ENCODE measurements at places on chromosomes 1 and 21.

DNA sequence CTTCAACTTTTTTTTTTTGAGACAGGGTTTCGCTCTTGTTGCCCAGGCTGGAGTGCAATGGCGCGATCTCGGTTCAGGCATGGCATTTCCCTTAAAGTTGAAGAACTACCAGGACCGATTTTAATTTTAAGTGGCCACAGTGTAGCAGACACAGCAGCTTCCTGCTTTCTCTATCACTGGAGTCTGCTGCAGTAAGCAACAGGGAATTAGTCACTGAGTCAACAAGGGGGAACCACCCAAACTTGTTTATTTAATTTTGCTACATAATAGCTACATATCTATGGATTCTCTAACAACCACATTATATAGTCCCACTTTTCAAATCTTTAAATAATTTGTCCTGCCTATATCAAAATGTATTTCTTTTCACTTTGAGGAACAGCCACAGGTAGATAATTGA lies 12.5 kb upstream of the TNNI3K start:
- no peak for DNase-seq

DNA sequence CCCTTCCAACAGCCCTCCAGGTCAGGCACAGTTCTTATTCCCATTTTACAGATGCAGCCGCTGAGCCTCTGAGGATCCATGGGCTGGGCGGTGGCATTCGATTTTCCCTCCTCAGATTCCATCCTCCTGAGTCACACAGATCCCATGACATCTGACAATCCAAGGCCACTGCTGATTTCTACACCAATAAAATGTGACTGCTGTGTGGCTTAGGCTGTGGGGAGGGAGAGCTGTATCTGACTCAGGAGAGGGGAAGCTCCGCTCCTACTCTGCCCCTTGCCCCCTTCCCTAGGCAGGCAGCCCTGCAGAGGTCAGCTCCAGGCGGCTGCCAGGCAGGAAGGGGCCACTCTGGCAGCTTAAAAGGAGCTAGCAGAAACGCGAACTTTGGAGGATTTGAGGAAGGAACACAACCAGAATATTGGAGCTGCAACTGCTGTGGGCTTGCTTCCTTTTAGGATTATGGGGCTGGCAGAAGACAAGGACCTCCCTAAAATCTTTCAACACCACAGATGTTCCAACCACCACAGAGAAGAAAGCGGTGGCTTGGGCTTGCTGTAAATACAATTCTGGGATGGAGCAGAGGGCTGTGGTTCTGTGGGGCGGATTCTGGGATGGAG lies 50.0 kb downstream of the MRPL37 start:
- no peak for DNase-seq

- DNase-seq: no peak
Observed at GRCh38 chr1:162904579-162904978, 43.6 kb upstream of the CCDC190 start.

GRCh38 chr1:41200728-41201127 lies 41.4 kb downstream of the SCMH1 start:
- no peak for DNase-seq

DNA sequence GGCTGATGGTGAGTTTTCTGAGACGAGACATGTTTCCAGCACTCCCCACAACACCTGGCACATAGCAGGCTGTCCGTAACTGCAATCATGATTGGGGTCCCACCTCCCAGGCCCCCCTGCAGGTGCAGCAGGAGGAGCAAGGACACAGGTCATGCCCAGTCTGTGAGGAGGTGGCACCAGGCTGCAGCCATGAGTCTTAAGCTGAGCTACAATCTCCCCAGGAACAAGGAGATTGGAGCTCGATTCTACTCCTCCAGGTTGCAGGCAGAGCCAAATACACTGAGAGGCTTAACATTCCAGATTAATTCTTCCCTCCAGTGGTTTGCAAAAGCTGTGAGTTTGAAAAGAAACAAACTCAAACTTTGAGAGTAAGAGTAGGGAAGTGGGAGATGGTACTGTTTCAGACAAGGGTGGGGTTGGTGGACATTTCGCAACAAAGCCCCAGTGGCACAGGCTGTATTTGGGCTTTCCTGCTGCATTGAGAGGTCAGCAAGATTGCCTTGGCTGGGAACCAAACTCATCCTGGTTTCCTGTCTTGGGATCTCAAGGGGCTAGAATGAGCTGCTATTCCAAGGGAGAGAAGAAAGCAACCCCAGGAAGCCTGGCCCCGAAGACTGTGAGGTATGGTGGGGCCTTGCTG lies 64.8 kb upstream of the GALNT2 start:
- DNase-seq: no peak

- no peak for DNase-seq
Observed at GRCh38 chr1:199733125-199733524, 294.4 kb upstream of the NR5A2 start.

GRCh38 chr1:87632232-87632631 lies 303.6 kb downstream of the LMO4 start:
- no peak for DNase-seq

GRCh38 chr1:182955596-182956588 lies 2.9 kb upstream of the SHCBP1L start:
- DNase-seq: no peak

DNA sequence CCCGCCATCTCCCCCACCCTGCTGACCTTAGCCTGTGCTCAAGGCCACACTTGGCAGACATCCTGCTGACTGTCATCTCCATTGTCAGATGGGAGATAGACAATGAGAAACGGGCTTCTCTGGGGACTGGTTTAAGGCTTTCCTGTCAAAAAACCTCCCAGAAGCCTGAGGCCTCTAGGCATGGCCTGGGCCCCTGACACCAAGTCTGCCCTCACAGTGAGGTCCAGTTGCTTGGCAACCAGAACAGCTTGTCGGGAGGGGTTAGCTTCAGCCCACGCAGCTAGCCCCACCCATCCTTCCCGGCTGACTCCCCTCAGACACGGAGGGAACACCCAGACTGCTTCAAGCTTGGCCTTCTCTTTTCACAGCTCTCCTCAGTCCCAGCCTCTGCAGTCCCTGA lies 11.0 kb downstream of the PLEKHA6 start:
- no peak for DNase-seq

- DNase-seq: no peak
Observed at GRCh38 chr1:18794561-18794960, 64.9 kb downstream of the TAS1R2 start.

DNA sequence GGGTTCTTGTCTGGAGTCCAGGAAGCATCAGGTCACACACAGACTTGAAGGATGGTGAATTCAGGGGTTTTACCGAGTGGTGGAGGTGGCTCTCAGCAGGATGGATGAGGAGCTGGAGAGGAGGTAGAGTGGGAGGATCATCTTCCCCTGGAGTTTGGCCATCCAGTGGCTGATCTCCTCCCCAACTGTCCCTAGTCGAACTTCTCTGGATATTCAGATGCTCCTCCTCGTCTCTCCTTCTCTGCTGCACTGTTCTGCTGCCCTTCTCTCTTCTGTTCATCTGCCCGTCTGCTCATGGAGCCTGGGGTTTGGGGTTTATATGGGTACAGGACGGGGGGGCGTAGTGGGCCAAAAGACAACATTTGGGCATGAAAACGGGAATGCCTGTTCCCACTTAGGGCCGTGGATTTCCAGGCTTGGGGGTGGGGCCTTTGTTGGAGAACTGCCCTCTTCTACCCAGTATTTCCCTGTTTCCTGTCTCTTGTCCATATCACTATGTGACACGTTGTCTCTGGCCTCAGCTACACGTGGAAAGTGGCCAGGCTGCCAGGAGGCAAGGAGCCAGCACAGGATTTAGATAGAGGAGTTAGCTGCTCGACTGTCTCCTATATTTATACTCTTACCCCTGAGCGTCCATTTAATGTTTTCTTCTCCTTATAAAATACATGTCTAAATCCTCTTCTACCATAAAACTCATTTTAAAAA lies 76.7 kb downstream of the SIPA1L2 start:
- DNase-seq: no peak

DNA sequence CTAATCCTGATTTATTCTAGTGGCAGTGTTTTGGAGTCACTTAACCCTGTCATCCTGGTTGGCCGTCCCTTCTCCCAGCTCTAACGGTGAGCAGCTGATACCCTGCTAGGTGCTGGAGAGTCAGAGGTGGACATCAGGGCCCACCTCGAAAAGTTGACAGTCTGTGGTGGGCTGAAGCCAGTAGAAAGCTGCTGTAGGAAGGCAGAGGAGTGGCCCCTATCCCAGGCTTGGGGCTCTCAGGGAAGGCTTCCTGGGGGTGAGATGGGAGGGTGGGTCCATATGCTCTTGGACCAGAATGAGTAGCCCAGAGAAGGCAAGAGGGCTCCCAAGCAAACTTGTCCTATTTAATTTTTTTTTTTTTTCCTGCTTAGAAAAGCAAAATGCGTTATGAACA lies 475 bp upstream of the RPL5 start:
- DNase-seq: no peak

GRCh38 chr1:153945131-153945794 lies 1.3 kb downstream of the DENND4B start:
- DNase-seq: no peak

- DNase-seq: no peak
Observed at GRCh38 chr1:204368996-204369726, 9.4 kb upstream of the PLEKHA6 start.

GRCh38 chr1:202964791-202965410 lies 2.2 kb downstream of the CYB5R1 start:
- DNase-seq: no peak

GRCh38 chr1:208112401-208112800 lies 131.8 kb downstream of the PLXNA2 start:
- DNase-seq: no peak

- no peak for DNase-seq
Observed at GRCh38 chr1:19357299-19357986, 45.3 kb downstream of the SLC66A1 start.

DNA sequence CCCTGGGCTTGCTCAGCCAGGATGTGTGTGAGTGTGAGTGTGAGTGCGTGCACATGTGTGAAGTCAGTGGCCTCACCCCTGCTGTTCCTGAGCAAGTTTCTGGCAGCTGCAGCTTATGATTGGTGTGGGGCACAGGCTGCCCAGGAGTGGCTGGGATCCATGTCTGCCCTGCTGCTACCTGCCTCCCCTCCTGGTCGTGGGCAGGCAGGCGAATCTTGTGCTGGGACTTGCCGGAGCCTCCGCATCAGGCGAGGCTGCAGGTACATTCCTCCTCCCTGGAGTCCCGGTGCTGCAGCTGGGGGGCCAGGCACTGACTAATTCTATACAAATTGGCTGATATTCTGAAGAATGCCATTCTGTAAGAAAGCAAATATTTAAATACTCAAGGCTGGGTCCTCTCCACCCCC lies 85.6 kb upstream of the WNT4 start:
- DNase-seq: no peak

DNA sequence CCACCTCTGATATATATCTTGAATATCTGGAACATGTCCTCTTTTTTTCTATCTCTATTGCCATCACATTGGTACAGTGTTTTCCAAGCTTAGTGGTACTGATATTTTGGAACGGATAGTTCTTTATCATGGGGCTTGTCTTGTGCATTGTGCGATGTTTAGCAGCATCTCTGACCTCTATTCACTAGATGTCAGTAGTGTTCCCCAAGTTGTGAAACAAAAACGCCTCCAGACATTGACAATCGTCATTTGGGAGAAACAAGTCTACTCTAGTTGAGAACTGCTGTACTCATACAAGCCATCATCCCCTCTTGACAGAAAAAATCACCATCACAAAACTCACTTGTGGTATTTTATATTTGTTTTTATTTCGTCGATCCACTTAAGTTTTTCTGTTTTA lies 79.7 kb upstream of the CHODL start:
- DNase-seq: no peak

DNA sequence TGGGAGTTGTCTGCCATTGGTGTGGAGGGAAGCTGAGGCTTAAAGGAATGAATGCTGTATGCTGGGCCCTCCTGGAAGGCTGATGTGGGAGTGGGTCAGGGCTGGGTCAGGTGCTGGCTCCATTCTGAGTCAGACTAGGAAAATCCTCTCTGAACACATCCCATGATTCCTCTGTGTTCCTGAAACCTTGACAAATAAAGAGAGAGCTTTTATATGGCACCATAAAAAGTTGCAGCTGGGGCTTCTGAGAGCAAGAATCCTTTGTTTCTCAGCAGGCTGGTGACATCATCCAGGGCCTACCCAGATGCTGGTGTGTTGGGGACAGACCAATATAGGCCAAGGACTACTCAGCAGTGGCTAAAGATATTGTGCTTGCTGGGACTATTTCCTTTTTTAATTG lies 27.8 kb upstream of the NFASC start:
- DNase-seq: no peak

GRCh38 chr21:39087238-39088030 lies 95.8 kb downstream of the PSMG1 start:
- DNase-seq: no peak

- no peak for DNase-seq
Observed at GRCh38 chr1:60035921-60036320, 37.6 kb downstream of the C1orf87 start.

- DNase-seq: no peak
Observed at GRCh38 chr1:200452850-200453552, 43.2 kb upstream of the ZNF281 start.

- DNase-seq: no peak
Observed at GRCh38 chr1:183780159-183780558, 24.8 kb upstream of the RGL1 start.

DNA sequence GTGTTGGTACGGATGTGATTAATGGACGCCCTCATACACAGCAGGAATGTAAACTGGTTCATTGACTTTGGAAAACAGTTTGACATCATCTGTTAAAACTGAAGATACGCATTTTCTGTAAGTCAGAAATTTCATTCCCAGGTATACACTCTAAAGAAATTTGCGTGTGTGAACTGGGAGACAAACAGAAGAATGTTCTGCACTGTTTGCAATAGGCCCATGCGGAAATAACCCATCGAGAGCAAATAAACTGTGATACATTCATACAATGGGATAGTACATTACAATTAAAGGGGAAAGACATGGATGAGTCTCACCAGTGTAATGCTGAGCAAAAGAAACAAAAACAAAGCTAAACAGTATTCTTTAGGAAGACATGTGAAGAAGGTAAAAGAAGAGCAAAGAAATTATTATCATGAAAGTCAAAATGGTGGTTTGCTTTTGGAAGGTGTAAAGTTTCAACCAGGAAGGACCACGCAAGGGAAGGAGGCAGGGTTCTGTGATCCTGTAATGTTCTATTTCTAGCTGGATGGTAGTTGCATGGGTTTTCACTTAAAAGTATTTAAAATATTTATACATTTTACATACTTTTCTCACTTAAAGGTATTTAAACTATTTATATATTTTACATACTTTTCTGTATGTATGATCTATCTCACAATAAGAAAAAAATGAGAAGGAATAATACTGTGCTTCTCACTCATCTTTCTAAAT lies 30.3 kb downstream of the INTS7 start:
- no peak for DNase-seq
